ENCODE measurements at places on chromosomes 7 and 10.
A peak's percentile ranks its signal among the peaks of the same experiment; 100 is the strongest.

GRCh38 chr10:132605390-132605789 is 67.8 kb downstream of the INPP5A start:
- no peak for DNase-seq

GRCh38 chr10:120505056-120505455 is 48.0 kb downstream of the PLPP4 start:
- DNase-seq = no peak

DNA sequence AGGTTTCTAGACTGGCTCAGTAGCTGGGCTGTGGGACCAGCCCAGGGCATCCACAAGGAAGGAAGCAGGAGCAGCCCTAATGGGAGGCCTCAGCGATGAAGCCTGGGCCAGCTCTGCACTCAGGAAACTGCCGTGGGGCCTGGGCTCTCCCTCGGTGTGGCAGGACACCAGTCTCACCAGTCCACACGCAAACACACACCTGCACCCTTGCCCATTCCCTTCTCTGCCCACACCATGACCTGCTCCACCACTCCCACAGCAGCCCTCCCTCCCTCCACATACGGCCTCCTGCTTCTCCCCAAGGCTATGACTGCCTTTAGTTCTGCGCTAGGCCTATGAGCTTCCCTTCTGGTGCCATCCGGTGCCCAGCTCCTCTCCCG is 7.1 kb downstream of the FGF8 start:
- no peak for DNase-seq

- no peak for DNase-seq
Observed at GRCh38 chr10:129085811-129086210, 381.2 kb upstream of the MGMT start.

DNA sequence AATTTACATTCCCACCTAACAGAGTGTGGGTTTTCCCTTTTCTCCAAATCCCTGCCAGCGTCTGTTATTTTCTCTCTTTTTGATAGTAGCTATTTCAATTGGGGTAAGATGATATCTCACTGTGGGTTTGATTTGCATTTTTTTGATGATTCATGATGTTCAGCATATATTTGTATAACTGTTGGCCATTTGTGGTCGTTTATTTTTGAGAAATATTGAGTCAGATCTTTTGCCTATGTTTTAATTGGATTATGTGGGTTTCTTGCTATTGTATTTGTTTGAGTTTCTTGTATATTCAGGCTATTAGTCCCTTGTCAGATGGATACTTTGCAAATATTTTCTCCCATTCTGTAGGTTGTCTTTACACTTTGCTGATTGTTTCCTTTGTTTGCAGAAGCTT is 193.8 kb downstream of the ABCA13 start:
- no peak for DNase-seq

DNA sequence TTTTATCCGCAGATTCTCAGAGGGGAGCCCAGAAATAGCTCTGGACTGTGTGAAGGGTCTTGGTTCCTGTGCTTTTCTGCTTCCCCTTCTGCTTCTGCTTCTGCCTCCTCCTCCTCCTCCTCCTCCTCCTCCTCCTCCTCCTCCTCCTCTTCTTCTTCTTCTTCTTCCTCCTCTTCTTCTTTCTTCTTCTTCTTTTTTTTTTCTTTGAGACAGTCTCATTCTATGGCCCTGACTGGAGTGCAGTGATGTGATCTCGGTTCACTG is 11.6 kb downstream of the PDZD7 start:
- no peak for DNase-seq

DNA sequence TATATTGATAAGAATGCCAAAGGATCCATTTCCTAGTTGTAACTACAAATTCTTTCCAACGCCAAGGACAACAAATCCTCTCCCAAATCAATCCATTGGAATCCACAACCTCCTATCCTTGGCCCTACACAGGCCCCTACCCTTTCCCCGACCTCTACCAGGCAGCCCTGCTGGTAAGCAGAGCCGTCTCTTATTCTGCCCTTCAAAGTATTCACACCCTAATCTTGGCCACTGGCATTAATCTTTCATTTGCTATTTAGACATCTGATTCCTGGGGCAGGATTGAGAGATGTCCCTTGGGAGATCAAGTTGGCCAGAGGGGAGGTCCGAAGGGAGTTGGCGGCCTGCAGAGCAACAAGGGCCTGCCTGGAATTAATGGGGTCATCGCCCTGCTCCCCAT is 161.4 kb downstream of the PLXNA4 start:
- DNase-seq = no peak

- no peak for DNase-seq
Observed at GRCh38 chr10:104076743-104077160, 8.9 kb downstream of the COL17A1 start.

- no peak for DNase-seq
Observed at GRCh38 chr10:79116801-79117723, 48.3 kb downstream of the ZMIZ1 start.

- DNase-seq = no peak
Observed at GRCh38 chr10:86899670-86900276, 57.6 kb downstream of the MMRN2 start.

DNA sequence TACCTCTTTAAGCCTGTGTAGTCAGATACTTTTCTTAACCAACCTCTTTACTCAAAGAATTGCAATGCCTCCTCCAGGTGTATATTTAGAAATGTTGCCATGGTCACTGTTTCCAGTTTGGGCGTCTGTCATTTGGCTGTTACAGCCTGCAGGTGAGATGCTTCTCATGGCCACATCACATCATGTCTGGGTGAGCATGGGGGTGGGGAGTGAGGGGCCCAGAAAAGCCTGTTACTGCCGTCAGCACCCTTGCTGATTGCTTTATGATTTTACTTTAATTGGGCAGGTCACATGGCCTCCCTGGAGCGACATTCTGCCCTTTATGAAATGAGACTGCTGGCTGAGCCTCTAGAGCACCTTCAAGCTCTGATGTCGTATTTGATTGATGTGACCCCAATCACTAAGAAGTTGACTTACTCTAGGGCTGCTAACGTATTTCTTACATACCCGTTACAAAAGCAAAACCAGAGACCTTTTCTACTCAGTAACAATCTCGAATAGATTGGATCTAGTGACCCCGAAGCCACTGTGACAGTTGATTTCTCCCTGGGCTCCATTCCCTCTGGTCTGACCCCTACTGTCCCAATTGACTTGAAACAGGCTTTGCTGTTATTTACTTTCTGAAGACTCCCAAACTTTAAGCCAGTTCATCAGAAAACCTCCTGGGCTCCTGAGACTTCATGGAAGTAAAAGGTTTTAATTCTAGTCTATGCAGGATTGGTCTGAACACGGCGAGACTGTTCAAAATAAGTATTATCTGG is 60.7 kb downstream of the OTUD1 start:
- DNase-seq = no peak

DNA sequence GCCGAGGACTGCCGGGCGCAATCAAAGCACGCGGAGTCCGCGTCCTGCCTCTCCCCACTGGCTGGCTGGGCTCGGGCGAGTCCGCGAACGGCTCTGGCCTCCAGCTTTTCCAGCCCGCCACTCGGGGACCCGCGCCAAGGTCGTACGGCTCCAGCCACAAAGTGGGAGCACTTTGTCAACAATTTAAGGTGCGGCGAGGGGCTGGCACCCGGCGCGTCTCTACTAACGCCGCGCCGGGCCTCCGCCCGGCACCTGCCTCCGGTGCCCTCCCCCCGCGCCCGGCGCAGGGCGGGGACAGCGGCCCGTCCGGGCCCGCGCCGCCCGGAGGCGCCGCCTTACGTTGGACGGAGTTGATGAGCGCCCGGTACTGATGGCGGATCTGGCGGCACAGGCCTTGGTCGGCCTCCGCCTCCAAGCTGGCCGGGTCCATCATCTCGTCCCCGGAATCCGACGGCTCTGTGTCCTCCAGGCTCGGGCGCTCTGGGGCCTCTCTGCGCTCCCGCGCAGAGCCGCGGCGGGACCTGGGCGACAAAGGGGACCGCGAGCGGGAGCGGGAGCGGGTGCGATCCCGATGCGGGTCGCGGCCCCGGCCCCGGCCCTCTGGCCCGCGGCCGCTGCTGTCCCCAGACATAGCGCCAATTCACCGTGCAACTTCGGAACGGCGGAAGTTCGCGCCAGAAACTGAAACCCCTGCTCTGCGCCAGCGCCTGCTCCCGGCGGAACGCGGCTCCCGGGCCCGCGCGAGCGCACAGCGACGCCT is at the start of gene NSMCE4A:
Gene NSMCE4A, minus strand, starts transcription at position 683 of the 760 bp plus-strand sequence. Its CDS starts 52 bp downstream, at position 631.
- no peak for DNase-seq

DNA sequence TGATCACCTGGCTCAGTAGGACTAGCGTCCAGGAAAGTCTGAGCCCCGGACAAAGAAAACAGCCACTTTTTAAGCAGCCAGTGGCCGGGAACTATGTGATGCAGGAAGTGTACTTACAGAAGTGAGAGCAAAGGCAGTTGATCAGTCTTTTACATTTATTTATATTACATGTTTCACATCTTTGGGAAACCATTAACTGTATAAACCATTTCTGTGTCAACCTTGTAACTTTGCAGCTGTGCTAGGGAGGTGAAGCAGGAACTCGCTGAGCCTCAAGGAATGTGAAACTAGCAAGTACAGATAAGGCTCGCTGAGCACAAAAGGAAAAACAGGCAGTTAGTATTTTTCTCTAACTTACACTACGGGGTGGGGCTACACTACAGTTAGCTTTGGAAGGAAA is 39.9 kb upstream of the HECW1 start:
- no peak for DNase-seq

DNA sequence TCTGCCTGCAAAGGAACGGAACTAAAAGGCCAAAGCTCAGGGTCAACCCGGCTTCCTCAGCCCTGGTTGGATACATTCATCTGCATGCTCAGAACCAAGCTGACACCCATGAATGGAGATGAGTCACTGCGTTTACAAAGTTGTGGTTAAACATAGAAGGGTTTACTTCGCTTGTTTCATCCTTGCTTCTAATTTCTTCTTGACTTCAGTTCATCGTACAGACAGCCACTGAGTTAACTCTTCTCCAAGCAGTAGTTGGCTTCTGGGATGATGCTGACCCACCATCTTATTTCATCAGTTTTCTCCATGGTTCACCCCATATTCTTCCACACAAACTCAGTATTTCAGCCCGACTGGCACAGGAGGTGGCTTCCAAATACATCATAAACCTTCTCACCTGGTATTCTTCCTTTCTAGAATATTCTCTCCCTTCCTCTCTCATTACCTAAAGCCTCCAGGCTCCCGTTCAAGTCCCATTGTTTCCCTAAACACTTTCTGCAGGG is 166.3 kb upstream of the RNF32 start:
- DNase-seq = peak; percentile 41

DNA sequence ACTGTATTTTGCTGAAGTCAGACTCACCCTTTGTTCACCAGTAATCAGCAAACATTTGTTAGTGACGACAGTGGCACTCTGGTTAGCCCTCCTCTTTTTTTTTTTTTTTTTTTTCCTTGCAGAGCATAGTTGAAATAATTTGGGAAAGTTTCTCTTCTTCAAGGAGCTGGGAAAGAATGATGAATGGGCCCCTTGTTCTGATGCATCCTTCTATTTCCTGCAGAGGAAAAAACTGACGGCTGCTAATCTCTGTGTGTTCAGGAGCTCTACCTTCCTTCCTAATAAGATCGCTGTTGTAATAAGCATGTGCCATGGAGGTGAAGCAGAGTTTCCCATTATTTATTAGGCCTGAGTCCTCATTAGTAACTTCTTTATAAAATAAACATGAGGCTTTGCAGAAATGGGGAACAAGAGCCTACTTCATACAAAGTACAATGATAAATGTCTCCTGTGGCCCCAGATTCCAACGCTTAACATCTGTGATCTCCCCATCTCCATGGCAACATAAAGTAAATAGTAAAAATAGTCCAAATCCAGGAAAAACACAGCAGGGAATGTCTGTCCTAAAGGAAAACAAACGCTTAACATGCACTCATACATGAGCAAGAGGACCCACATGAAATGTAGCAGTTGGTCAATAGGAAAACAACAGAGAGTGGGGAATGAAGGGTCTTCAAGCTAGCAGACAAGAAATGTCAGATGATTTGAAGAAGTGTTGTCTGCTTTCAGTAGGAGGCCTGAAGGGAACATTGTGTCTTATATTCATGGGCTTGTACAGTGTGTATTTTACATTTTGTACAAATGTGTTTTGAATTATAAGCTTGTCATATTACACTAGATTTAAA is 59.1 kb upstream of the CALD1 start:
- no peak for DNase-seq
